ENCODE measurements at places on chromosomes 3 and 15.

DNA sequence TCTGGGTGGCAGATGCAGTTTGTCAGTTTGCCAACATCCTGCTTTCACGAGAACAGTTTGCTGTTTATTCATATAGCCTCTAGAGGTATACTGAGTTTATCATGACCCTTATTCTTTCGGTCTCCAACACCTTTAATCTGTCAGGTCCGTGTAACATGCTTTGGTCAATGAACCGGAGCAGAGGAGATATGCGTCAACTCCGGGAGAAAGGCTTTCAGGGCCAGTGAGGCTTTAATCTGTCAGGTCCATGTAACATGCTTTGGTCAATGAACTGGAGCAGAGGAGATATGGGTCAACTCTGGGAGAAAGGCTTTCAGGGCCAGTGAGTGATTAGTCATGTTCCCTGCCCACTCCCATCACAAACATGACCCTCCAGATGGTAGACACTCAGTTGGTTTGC, 16.9 kb upstream of the GPD1L start:
- DNase-seq, result no peak

GRCh38 chr15:97684249-97684648, 276.3 kb upstream of the ARRDC4 start:
- no peak for DNase-seq

- DNase-seq, result no peak
These were observed 40.1 kb downstream of the CBLB start for GRCh38 chr3:105828703-105829102.

DNA sequence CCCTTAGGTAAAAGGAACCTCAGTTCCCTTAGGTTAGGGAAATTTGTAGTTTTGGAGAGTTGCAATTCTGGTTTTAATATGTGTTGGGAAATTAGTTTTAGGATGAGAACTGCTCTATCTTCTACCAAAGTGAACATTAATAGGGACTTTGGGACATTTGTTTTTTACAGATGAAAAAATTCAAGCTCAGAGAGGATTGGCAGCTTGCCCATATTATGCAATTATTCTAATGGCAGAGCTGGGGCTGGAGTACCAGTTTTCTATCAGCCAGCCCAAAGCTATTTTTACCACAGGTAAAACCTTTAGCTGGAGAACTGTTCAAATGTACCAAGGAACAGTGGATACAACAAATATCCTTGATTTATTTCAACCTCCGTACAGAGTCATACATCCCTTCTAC, 127.0 kb downstream of the CPNE4 start:
- DNase-seq, result no peak

GRCh38 chr3:55579496-55579895, 92.4 kb upstream of the WNT5A start:
- DNase-seq, result no peak
